ENCODE measurements at places on chromosomes 2 and 18.

DNA sequence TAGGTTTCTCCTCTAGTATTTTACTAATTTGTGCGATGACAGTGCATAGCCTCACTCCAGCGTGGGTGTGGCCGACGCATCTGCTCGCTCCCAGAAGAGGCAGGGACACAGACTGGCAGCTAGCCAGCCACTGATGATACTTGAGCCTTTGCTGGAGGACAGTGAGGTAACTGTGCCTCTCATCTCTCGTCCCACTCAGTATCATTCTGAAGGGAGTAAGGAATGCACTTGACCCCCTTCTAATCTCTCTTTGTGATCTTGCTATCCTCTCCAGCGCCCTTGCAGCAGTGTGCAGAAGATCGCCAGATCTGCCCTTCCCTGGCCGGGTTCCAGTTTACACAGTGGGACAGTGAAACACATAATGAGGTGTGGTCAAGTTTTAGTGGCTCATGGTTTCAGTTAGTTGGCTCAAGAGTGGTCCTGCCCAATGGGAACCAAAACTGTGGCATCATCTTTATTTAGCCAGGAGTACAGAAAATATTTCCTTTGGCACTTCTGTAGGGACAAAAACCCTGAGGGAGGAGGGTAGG is 17.5 kb downstream of the NCAPH start:
- DNase-seq = no peak

- no peak for DNase-seq
Measured at GRCh38 chr18:2935438-2936192, 77.3 kb downstream of the LPIN2 start.

DNA sequence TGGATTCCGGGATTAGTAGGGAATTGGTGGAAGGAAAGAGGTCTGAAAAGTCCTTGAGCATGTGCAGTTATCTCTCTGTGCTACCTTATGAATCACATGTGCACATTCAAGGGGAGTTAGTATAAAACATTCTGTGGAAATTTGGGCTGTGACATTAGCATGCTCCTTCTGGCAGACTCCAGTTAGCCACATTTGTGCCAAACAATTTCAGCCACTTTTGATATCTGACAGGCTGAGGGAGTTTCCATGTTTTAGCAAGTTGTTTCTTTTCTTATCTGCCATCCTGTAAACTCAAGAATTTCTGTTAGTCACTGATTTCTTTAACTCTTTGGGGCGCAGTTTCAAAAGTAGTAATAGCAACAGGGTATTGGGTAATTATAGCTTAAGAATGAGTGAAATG is 28.3 kb upstream of the GYPC start:
- DNase-seq = no peak

GRCh38 chr2:150706561-150706960 is 219.1 kb upstream of the RND3 start:
- DNase-seq = no peak

GRCh38 chr2:48315896-48316194 is 214.1 kb upstream of the STON1 start:
- peak; percentile 41 for DNase-seq

DNA sequence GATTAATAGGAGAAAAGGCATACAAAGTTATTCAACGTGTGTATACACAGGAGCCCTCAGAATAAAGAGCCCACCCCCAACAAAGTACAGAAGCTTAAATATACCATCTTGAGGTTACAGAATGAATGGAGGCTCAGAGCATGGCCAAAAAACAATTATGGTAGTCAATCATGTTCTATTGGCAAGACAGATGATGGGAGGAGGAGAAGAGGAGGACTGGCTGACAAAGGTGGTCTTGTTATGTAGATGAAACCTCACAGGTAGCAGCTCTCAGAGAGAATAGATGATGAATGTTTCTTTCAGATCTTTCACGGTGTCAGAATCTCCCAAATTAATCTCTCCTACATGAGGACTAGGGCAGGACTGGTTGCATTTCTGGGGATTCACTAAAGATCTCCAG is 66.0 kb downstream of the ARL4C start:
- no peak for DNase-seq

DNA sequence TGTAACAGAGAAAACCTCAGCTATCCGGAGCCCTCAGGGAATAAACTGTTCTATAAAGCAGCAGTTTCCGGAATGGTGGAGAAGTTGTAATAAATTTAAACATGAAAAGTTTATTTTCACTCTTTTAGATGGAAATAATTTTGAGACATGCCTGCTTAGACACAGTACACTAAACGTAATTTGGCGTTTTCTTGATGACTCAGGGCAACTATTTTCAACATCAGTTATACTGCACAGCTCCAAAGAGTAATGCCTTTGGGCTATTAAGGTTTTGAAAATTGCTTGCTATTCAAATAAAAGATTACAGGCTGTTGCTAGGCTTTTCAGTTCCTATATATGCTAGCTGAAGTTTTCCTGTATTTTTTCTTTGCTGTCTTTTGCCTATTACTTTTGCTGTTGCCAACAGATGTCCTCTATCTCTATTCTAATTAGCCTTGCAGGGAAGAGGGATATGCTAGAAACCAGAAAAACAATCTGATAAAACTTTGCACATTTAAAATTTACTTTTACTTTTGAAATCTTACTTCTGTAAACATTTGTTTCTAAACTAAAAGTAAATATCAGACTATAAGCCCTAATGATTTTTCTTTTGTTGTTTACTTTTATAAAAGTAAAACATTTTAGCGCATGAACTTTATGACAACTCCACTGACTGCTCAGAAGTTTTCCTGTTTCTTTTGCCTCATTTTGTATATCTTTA is 113.4 kb upstream of the WDSUB1 start:
- no peak for DNase-seq

DNA sequence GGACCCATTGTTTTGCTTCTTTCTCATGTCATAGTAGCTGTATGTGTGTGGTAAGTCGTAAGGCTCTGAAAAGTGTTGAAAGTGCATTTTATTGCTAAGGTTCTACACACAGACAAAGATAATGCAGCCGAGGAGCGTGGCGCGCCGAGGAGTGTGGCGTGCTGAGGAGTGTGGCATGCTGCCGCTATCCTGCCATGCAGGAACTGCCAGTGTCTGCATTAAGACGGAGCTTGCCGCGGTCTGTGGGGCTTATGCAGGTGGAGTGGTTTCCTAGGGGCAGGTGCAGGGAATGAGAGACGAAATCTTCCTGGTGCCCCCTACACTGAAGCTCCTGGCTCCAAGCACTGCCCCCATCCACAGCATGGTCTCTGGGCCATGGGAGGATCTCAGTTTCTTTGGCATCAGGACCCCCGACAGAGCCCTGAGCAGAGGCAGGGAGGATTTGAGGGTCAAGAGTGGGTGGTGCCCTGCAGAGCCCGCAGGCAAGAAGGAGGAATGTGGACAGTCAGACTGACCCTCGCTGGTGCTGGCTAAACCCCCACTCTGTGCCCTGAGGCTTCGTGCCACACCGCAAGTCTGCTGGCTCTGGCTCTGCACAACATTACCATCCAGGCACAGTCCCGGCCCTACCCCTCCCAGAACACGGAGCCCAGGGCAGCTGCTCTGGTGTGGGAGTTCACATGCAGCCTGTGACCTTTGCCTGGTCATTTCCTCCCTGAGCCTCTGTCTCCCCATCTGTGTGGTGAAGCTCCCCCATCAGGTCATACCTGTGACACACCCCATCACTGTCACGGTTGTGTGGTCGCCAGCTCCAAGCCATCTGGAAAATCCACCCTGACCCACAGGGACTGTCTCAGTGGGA is 3.2 kb downstream of the SNED1 start:
- no peak for DNase-seq

DNA sequence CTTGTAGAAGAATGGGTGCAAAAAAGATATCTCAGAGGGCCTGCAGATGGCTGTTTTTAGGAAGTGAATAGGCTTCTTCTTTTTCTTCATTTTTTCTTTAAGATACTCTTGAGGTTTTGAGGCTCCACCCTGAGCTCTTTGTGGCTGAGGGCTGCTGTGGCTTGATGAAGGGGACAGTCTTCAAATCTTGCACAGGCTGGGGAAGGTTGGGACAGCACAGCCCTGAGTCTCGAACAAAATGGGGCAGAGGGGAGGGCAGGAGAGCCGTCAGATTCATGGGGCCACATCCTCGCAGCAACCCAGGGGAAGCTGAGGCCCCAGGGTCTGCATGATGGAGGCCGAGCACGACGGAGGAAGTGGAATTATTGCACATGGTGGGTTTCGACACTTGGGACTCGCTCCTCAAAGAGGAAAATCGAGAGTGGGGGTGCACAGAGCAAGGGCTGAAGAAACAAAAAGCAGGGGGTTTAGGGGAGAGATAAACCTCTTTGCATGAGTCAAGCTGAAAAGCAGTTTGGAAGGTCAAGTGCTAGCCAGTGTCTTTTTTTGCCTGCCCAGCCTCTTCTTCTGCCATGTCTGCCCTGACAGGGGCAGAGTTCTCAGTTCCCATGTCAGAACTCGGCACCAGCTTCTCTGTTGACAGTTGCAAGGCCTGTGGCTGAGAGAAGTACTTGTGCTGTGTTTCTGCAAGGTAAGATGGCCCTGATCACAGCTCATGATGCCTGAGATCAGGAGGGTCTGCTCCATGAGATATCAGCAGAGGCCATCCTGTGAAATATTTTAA is 19.5 kb downstream of the INPP4A start:
- no peak for DNase-seq

DNA sequence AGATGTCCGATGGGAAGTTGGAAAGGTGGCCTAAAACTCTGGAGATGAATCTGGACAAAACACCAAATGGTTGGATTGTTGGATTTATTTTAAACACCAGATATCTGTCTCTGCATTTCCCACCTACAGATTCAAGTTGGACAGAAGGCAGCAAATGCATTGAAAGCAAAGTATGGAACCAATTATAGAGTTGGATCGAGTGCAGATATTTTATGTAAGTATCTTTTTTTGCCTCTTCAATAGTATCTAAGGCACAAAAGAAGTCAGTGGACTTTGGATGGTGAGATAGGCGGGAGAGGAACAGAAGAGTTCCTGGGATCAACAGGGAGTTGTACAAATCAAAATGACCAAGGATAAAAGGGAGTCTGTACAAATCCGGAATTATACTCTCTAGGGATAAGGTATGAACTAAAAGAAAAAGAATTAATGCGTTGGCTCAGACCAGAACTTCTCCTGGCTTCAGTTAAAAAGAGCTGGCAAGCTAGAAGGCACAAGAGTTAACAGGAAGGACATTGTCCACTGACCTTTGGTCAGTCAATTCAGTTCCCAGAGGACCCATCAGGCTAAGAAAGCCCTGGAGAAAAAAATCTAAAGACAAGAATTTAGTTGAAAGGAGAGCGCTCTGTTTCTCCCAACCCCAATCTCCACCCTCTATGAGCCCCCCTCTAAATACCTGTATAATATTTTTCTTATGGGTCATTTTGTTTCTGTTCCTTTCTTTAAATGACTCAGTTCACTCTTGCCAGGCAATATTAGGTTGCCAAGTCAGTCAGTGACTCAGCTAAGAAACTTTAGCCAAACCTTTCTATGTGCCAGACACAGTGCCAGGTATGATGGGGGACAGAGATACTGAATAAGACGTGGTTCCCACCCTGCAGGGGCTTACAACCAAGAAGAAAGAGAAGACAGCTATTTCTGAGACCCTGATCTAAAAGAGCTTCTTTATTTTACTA is 29.1 kb downstream of the CPO start:
- no peak for DNase-seq

- no peak for DNase-seq
Measured at GRCh38 chr2:241273210-241274020, 42.1 kb downstream of the HDLBP start.

DNA sequence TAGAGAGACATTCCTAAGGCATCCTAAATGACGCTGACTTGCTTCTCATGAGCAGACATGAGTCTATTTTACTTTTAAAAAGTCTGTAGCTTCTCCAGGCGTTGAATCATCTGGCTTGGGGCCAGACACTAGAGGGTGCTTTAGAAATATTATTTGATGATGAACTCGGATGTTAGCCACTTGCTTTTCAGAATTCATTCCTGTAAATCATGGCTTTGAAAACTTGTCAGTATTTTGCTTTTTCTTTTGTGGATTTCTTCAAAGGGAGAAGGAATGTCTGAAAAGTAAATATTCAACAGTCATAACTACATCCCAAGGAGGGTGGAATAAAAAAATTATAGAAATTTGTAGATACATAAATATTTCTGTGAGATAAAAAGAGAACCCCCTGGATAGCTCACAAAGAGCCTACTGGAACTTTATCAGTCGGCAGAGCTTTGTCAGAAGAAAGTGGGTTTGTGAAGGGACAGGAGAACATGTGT is 370.8 kb downstream of the OSR1 start:
- DNase-seq = no peak

DNA sequence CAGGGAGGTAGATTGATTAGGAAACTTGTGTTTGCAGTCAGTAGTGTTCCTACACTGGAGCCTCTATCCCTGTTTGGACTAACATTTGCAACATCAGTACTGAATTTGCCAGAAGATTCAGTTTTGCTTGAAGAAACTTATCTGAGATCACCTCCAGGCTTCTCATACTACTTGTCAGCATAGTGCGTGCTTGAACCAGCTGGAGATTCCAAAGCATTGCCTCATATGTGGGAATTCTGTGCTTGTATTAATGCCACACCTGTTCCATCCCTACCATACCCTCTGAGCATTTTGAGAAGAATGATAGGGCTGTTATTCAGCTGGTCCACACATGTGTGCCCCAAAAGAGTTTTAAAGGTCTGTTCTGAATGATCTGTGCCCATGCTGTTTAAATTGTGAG is 148.7 kb downstream of the RAPGEF4 start:
- DNase-seq = no peak

DNA sequence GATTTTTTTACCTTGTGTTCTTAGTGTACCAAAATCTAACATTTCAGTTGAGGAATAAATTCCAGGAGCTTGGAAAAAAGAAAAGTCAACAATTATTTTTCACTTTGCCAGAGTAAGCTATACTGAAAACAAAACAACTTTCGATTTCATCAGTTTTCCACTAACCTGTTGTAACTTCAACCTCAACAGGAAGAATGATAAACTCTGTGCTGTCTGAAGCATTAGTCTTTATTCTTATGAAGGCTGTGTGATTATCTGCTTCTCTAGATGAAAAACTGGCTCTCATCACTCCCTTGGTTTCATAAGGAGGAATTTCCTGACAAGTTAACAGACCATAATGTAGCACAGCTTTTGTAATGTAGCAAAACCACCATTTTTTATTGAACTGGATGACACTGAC is 121.2 kb downstream of the ZAP70 start:
- no peak for DNase-seq

DNA sequence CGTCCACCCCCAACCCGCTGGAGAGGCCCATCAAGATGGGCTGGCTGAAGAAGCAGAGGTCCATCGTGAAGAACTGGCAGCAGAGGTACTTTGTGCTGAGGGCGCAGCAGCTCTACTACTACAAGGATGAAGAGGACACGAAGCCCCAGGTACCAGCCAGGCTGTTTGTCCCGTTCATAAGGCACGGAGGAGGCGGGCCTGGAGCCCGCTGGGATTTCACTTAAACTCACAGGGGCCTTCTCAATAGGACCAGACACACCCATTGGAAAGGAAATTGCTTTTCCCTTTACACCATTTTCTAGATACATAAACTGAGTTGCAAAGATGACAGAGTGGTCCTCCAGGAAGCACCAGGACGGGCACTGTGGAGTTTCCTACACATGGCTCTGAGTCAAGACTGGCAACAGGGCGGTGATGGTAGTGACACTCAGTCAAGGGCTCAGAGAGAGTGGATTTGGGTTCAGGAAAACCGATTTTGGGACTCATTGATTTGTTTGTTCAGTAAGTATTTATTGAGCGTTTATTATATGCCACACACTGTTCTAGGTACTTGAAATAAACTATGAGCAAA is 40.7 kb downstream of the ARHGAP25 start:
- no peak for DNase-seq

GRCh38 chr2:104412384-104412783 is 441.5 kb upstream of the POU3F3 start:
- DNase-seq = peak; percentile 16
